ENCODE measurements at places on chromosomes 2 and 18. TPM values are rescaled to one million over a fixed set of nuclear protein-coding genes. Genes with fewer than 3 reads are reported as not detected.

GRCh38 chr2:74894272-74894981 lies 60.5 kb downstream of the HK2 start:
- DNase-seq: no peak

- DNase-seq: peak; percentile 47
Measured at GRCh38 chr2:219218217-219218731, 484 bp downstream of the ABCB6 start.

DNA sequence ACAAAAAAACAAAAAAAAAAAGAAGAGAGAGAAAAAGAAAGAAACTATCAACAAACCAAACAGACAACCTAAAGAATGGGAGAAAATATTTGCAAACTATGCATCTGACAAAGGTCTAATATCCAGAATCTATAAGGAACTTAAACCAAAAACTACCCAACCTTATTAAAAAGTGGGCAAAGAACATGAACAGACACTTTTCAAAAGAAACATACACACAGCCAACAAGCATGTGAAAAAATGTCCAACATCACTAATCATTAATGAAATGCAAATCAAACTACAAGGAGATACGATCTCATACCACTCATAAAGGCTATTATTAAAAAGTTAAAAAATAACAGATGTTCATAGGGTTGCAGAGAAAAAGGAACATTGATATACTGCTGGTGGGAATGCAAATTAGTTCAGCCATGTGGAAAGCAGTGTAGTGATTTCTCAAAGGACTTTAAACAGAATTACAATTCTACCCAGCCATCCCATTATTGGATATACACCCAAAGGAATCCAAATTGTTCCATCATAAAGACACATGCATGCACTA lies 7.2 kb upstream of the POLE4 start:
- DNase-seq: no peak

DNA sequence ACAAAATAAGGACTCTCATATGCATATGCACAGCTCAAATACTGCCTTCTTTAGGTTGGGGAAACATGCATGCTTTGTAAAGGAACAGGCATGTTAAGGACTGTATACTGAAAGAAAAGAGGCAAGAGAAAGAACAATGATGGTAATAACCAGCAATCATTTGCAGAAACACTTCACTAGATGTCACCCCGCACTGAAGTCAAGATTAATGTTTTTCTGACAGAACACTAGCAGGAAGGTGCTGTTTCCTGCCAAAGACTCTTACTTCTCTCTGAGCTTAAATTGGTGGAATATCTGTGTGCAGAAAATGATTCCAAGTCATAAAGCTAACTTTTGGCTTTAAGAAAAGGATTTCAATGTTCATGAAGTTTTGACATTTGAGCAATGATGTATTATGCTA lies 19.3 kb upstream of the CSRNP3 start:
- DNase-seq: no peak

WDR35 gene
- 10.2 TPM for total RNA-seq

DGUOK gene
- 97.1 TPM for total RNA-seq

DNA sequence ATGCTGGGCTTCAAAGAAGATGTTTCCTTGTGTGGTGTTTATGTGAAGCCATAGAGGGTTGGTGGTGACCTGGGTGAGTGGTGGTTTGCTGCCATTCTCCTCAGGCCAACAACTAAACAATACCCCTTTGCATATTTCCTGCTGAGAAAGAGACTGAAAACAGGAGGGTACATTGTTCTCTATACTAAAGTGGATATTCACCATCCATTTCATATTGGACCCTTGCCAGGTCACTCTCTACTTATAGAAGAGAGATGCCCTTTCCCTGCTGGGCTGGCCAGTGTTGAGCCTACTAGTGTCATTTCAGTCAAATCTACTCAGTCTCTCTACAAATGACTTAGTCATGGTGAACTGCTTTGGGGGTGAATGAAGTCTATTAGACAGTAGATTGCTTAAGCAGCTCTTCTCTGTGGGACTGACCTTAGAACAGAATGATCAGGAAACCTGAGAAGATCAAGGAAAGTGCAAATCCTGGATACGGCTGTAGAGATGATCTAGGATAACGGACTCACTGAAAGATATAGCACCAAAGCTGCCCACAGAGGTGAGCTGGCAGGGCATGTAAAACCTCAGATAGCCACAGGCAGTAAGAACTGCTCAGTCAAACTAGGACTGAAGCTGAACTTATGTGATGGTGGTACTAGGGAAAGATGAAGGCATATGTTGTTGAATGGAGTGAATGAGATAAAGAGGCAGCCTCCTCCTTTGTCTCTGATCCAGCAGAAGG lies 154.9 kb downstream of the MYO3B start:
- DNase-seq: no peak

DNA sequence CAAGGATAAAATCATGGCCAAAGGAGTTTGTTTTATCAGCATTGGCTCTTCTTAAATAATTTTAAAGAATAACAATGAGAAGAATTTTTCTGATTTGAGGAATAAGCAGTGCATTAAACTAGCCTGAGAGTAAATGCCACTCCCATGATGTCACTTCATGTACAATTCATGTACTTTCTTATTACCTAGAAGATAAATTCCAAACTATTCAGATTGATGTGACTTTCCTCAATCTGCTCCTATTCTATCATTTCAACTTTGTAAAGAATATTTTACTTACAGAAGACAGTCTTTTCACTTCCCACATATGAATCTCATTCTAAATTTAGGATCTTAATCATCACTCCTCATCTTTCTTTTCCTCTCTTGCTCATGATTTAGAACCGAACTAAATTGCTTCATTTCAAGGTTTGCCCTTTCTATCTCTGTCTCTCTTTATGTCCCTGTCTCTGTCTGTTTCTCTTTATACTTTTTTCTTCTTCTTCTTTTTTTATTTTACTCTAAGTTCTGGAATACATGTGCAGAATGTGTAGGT lies 1142.0 kb upstream of the PIK3C3 start:
- DNase-seq: no peak

DNA sequence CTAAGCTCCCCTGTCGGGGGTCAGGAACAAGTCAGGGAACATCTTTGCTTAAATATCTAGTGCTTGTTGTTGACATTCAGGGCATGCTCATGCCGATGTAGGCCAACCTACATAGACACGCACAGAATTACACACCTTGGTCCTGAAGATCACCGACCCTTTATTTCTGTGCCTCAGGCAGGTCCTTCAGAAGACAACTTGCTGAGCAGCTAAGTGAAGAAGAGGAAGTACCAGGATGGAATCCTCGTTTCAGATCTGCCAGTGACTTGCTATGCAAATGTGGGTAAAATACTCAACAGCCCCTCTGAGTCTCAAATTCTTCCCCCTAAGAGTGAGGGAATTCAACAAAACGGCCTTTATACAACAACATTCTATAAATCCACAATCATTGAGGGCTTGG lies 494.7 kb downstream of the BCL11A start:
- DNase-seq: no peak

DNA sequence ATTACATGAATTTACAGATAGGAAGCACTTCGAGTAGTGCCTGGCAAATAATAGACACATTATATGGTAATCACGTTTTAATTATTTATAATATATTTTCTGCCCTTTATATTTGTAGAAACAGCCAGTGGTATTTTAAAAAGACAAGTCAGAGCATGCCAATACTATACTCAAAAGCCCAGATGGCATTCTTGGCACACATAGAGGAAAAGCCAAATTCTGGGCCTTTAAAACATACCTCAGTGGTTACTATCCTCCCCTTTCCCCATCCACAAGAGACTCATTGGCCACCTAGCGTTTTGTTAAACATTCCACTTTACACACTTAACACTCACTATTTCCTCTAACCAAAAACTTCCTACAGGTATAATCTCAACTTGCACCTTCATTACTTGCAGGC lies 63.3 kb upstream of the ZNF804A start:
- DNase-seq: no peak

GKN2 gene
- not detected for total RNA-seq
